Foreskin fibroblast (primary cell): ENCODE measurements at places on chromosomes 12 and 14.
A peak's percentile ranks its signal among the peaks of the same experiment; 100 is the strongest.

DNA sequence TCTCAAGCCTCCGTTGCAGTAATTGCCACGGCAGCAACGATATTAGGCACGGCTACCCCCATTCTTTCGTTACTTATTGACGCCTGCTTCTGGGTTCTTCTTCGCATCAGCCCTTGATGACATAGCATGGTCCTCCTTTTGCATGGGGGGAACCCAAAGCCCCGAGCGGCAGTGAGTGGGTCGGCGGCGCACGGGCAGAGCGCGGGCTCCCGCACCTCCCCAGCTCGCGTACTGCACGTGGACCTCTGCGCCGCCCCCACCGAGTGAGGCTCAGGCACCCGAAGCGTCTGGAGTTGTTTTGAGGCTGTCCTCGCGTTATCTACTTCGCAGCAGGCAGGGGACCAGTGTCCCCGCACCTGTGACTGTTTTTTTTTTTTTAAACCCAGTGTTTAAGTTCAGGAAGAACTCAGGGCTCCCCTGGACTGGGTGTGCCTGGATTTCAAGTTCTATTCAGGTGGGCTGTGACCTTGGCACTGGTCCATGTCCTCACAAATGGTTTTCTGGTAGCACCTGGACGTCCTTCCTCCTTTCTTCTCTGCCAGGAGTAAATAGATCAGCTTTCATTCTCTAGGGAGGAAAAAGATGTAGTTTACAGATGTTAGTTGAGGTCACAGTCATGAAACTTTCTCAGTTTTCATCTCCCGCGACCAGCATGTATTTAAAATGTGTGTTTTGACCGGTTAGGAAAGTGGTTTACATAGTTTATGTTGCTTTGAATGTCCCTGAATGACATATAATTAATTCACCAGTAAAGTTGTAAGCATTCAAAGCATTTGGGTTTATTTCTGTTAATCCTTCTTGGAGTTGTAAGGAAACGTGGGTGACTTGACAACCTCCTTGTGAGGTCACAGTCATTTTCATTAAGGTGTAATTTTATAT lies 1.4 kb upstream of the FOXN4 start:
- DNase-seq = no peak

DNA sequence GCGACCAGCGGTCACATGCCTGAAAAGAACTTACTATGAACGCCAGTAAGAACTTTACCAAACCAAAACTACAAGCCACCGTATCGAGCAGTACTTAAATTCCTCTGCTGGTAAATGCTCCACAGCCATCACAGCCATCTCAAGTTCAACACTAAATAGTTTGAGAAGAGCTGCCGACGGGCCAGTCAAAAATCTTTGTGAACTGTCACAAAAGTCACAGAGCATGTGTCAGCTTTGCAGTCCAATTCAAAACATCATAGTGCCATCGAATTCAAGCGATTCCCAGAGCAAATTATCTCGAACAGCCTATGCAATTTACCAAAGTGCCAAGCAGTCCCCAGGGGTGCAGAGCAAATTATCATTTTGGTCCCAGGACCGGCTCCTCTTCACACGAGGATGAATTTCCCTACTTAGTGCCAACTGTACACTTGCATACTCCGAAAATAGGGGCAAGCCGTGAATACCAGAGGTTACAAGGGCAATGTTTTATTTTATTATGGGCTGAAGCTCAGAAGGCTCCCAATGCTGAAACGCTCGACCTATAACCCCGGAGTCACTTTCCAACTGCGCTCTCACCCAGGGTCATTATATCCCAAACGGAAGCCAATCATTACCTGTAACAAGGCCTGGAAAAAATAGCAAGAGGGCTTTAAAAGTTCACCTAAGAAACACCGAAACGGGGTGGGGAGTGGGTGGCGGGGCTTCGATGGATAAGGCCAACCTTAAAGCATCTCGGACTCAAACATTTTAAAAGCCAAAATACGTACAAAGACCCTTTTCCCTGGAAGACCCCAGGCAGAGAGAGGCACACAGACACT lies 1.1 kb downstream of the LRP6 start:
- DNase-seq = peak; percentile 55

DNA sequence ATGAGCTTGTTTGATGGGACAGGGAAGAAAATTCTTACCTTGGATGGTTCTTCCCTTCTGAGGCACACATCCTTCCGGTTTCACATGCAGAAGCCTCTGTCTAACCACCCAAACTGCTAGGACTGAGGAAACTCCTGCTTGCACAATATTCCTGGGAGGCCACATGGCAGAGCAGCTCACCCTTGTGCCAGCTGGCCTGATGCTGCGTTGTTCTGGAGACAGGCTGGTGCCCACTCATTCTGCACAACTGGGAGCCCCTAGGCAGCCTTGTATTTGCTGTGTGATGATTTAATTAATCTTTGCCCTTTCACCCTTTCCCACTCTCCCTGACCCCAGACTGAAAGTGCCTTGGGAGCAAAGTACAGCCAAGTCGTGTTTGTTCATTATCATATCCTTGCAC lies 130.8 kb downstream of the RTN1 start:
- no peak for DNase-seq

DNA sequence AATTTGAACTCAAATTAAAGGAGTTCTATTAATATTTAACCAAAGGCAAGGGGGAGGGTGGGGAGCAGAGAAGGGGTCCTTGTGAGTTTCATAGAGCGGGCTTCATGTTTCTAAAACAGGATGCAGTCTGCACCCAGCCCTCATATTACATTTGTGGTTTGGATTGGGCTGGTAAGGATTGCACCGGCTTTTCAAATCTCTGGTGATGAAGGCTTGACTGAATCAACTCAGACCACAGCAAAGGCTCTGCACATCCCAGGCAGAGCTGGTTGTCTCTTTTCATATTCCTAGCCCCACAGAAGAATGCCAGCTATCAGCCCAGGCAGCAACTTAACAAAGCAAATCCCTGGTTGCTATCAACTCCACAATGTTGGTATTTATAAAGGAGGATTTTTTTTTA lies 1221.4 kb downstream of the VRK1 start:
- no peak for DNase-seq

- no peak for DNase-seq
Measured at GRCh38 chr12:47408171-47408871, 297.5 kb downstream of the RPAP3 start.

- DNase-seq = no peak
Measured at GRCh38 chr14:100677152-100677551, 49.5 kb upstream of the DLK1 start.

DNA sequence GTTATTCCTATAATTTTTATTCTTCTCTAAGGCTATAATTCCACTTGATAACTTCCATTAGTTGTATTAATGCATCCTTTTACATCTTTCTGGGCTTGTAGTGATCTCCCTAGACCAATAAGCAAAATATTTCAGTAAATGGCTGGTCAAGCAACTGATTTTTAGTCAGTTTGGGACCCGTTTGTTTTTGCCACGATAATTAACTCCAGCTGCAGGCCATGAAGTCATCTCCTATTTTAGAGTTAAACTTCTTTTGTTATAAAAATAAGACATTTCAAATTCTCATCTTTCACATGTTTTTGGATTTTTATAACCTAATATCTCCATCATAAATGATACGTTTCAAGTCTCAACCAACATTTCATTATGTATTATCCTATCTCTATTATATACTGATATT lies 49.4 kb downstream of the MAGOHB start:
- DNase-seq = peak; percentile 77

DNA sequence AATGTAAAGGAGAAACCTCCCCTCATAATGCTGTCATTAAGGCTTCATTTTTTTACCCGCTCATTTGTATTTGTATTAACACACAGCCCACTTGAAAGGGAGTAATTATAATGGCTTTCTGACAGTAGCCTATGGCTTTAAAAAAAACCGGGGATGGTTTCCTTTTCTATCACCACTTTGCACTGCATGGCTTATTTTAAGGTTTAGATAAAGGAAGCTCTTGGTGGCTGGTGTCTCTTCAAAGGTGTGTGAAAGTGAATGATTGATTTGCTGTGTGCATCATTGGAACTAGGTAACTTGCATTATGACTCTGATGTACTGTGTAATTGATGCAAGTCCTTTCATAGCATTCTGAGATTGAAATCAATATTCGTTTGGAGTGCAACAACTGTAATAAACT lies 80.7 kb downstream of the NPAS3 start:
- DNase-seq = no peak

DNA sequence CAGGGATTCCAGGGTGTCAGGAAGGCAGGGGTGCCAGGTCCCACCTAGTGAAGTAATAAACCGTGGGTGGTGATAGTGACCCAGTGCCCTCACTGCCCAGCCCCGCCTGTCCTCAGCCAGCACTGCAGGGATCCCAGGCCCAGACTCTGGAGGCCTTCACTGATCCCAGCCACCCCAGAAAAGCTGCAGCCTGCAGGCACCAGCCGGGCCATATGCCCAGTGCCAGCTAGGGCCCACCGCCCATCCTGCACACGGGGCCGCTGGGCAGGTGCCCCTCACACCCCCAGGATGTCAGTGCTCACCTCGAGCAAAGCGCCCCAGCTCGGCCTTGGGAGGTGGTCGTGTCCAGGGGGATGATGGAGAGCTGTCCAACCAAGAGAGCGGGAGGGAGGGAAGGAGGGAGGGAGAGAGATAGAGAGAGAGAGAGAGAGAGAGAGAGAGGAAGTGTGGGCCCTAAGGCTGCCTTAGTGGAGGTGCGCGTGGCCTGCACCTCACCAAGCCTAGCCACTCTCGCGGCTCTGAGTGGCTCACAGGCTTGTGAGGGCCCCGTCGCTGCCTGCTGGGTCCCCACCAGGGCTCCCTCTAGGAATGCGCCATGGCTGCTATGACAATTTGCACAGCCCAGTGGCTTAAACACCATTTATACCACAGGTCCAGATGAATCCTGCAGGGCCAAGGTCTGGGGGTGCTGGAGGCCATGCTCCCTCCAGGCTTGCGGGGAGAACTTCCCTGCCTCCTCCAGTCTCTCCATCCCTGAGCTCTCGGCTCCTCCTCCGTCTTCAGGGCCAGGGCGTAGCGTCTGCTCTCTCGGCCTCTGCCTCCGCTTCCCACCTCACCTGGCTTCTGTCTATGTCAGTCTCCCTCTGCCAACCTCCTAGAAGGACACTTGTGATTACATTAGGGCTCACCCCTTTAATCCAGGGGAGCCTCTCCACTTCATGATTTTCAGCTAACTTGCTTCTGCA lies 401.0 kb downstream of the TMEM121 start:
- no peak for DNase-seq

- DNase-seq = no peak
Measured at GRCh38 chr14:73818821-73819220, 32.8 kb upstream of the PTGR2 start.

GRCh38 chr14:55800156-55800785 lies 220.3 kb downstream of the KTN1 start:
- DNase-seq = no peak

- DNase-seq = no peak
Measured at GRCh38 chr12:23359975-23360701, 589.3 kb downstream of the SOX5 start.

GRCh38 chr12:16034136-16034817 lies 123.1 kb downstream of the DERA start:
- DNase-seq = no peak

GRCh38 chr12:109445191-109445609 lies 31.9 kb downstream of the KCTD10 start:
- DNase-seq = peak; percentile 68

DNA sequence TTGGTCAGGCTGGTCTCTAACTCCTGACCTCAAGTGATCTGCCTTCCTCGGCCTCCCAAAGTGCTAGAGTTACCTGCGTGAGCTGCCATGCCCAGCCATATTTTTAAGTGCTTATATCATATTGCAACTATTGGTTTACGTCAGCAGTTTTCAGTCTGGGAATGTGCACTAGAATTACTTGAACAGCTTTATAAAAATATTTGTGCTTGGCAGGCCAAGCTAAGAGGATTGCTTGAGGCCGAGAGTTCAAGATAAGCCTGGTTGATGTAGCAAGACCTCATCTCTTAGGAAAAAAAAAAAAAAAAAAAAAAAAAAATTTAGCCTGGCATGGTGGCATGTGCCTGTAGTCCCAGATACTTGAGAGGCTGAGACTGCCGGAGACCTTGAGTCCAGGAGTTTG lies 17.1 kb downstream of the KIAA0586 start:
- no peak for DNase-seq

DNA sequence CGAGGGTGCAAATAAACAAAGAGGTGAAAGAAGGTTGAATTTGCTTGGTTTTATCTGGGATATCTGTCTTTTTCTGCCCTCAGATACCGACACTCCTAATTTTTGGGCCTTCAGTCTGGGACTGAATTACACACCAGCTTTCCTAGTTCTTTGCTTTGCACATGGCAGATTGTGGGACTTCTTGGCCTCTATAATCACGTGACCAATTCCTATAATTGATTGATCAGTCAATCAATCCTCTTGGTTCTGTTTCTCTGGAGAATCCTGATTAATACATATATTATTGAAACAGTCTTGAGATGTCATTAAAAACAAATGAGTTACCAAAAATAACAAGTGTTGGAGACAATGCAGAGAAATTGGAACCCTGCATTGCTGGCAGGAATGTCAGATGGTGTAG lies 62.7 kb downstream of the SUDS3 start:
- DNase-seq = no peak

- DNase-seq = no peak
Measured at GRCh38 chr12:2646341-2646740, 148.4 kb upstream of the FKBP4 start.

DNA sequence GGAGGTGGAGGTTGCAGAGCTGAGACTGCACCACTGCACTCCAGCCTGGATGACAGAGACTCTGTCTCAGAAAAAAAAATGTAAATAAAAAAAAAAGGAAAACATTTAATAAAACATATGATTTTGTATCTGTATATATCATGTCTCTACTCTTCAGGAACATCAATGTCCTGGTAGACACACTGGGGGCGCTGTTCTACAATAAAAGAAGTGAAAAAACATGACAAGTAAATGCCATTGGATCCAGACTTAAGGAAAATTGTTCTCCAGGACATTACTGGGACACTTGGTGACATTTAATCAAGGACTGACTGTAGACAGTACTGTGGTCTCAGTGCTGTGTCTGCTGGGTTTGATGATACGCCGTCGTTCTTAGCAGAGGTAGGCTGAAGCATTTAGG lies 15.5 kb upstream of the KLC1 start:
- peak; percentile 29 for DNase-seq
